ENCODE measurements at places on chromosomes 2 and 18.
A peak's percentile ranks its signal among the peaks of the same experiment; 100 is the strongest.

DNA sequence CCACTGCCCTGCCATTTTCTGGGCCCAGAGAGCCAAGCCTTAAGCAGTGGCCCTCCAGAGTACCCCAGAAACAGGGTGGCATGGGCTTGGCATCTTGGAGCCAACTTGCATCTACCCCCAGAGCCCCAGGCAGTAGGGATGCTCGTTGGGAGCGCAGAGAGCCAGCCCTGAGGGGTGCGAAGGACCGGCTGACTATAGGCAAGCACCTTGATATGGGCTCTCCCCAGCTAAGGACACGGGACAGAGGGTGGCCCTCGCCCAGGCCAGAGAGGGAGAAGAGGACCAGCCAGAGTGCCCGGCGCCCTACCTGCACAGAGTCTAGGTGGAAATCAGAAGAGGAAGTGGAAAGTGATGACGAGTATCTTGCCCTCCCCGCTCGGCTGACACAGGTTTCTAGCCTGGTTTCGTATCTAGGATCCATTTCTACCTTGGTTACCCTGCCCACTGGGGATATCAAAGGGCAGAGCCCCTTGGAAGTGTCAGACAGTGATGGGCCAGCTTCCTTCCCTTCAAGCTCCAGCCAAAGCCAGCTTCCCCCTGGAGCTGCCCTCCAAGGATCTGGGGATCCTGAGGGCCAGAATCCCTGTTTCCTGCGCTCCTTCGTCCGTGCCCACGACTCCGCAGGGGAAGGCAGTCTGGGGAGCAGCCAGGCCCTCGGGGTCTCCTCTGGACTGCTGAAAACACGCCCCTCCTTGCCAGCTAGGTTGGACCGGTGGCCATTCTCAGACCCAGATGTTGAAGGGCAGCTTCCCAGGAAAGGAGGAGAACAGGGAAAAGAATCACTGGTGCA, 16.2 kb downstream of the CEP68 start:
- no peak for DNase-seq

- DNase-seq: no peak
Measured at GRCh38 chr2:227853204-227853629, 18.2 kb upstream of the DAW1 start.

GRCh38 chr2:181106789-181107627, 126.6 kb downstream of the UBE2E3 start:
- peak; percentile 82 for DNase-seq

DNA sequence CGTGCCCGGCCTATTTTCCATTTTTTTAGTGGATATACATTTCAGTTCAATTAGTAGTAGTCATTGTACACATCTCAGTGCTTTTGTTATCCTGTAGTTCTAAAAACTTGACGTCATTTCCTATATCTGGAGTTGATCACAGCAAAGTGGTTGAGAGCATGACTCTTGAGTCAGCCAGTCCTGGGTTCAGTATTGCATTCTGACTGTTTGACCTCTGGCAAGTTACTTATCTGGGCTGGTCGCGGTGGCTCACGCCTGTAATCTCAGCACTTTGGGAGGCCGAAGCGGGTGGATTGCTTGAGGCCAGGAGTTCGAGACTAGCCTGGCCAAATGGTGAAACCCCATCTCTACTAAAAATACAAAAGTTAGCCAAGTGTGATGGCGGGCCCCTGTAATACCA, 50.4 kb upstream of the PPM1B start:
- peak; percentile 60 for DNase-seq

- no peak for DNase-seq
Measured at GRCh38 chr2:67612576-67613042, 215.5 kb downstream of the ETAA1 start.

GRCh38 chr18:69109686-69110085, 291.0 kb upstream of the DOK6 start:
- DNase-seq: no peak

- DNase-seq: no peak
Measured at GRCh38 chr18:59072727-59073421, 66.8 kb upstream of the SEC11C start.
